ENCODE measurements at places on chromosomes 16 and 17.

DNA sequence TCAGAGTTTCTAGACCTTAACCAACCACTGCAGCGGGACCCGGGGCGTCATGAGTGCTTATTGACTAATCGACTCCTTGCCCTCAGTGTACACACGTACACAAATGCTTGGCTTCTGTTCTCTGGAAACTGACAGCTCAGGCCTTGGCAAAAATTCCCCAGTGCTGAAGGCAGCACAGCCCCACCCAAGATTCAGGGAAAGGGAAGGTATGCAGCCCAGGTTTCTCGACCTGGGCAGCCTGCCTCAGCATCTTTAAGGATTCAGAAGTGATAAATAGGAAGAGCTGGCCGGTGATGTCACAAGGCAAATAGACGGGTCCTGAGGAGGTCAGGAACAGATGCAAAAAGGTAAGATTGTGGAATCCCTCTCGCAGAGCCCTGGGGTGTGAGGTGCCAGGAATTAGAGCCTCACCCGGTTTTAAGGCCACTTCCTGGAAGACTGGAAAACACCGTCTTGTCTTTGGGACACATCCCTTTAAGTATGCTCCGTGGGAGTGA lies 9.0 kb upstream of the CDH3 start:
- no peak for DNase-seq

GRCh38 chr17:81129711-81130367 lies 35.5 kb upstream of the PVALEF start:
- DNase-seq, result no peak

DNA sequence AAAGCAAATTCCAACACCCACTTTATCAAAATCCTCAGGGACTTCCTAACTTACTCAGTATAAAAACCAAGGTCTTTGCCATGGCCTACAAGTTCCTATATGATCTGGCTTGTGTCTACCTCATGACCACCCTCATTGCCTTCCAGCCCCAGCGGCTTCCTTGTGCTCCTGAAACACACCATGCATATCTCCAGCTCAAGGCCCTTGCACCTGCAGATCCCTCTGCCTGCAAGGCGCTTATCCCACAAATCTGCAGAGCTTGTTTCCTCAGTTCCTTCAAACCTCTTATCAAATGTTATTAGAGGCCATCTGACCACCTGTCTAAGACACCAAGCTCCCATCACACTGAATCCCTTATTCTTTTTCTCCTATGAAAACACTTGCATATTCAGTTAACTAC lies 2.6 kb downstream of the BBS2 start:
- no peak for DNase-seq

- DNase-seq, result no peak
Observed at GRCh38 chr17:21190078-21190477, 23.9 kb downstream of the TMEM11 start.
